ENCODE measurements at places on chromosomes 4 and X. TPM values are rescaled to one million over a fixed set of nuclear protein-coding genes. Genes with fewer than 3 reads are reported as not detected.

DNA sequence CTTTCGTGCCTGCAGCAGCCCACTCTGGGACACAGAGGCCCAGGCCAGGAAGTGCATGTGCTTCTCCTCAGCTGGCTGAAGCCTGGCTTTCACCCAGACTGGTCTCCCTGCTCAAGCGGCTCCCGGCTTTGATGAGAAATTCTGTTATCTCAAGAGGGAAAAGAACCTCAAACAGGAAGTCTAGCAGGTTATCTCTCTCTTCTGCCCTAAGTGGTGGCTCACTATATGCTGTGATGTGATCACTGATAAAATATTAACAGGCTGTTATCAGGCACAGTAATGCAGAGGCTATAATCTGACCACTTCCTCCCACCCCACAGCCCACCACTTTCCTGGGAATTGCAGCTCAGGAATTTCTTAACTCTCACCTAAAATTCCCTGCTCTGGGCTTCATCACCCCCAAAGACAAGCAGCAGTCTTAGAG, 13.3 kb downstream of the CLDN2 start:
- DNase-seq: peak; percentile 78

DNA sequence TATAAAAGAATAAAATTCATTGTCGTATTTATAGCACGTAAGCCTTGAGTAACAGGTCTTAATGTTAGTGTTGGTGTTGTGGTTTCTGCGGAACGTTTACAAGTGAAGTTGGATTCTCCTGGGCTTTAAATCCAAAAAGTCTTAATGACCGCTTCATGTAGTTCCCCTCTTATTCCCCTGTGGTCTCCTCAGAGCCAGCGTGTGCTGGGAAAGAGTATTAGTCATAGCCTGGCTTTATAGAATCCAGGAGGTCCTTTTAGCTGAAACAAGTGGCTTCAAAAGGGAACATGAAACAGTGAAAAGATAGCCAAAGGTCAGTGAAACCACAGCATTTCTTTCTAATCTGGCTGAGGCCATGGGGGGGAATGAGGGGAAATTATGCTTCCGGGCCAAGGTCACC, 79.1 kb downstream of the CLCN4 start:
- DNase-seq: no peak

DNA sequence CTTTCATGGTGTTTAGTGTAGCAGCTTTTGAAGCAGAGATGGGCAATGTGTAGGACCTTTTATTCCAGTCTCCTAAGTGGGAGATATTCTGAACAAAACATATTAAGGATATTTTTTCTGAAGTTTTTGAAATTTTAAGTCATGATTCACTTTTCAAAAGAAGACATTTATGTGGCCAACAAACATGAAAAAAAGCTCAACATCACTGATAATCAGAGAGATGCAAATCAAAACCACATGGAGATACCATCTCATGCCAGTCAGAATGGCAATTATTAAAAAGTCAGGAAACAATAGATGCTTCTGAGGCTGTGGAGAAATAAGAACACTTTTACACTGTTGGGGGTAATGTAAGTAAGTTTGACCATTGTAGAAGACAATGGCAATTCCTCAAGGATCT, 76.0 kb downstream of the FAT4 start:
- no peak for DNase-seq

DNA sequence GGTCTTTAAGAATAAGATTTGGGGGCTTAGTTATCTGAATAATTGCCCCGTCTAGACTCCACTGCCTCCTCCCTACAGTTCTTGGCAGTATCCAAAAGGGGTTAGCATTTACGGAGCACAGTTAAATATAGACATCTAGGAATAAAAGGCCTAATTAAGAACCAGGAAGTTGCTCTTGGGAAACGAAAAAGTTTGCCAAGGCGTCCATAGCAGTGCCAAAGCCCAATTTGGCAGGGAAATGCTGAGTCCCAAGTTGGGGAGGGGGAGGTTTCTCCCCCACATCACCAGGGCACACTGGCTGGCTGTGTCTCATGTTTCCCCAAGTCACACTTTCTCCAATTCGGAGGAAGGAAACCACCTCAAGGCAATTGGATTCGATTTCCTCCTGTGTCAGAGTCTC, 338.7 kb downstream of the FBXW7 start:
- DNase-seq: no peak

DNA sequence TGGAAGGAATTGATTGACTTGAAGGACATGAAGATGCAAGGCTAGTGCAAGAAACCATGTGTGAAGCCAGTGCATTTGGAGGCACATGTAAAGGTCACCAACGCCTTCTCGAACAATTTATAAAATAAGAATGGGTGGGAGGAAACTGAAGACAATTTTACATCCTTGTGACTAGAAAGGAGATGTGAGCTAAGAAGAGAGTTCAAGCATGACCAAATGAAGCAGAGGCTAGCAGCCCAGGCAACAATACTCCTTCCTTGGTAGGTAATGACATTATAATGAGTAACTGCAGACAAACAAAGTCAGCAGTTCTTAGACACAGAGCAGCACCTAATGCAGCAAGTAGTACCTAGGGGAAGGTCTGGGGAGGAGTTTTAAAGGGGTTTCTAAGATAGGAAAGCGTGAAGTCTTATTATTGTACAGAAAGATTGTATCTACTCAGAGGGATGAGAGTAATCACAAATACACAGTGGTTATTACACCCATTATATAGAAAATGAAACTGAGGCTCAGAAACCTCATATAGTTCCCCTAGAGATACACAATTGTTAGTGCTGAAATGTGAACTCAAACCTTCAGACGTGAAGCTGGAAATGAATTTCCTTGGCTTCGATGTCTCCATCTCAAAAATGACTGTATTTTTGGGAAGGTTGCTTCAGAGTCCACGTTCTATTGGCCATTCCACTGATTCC, 56.1 kb downstream of the ATXN3L start:
- DNase-seq: no peak

- DNase-seq: no peak
Measured at GRCh38 chrX:14946606-14947155, 73.5 kb downstream of the MOSPD2 start.

DNA sequence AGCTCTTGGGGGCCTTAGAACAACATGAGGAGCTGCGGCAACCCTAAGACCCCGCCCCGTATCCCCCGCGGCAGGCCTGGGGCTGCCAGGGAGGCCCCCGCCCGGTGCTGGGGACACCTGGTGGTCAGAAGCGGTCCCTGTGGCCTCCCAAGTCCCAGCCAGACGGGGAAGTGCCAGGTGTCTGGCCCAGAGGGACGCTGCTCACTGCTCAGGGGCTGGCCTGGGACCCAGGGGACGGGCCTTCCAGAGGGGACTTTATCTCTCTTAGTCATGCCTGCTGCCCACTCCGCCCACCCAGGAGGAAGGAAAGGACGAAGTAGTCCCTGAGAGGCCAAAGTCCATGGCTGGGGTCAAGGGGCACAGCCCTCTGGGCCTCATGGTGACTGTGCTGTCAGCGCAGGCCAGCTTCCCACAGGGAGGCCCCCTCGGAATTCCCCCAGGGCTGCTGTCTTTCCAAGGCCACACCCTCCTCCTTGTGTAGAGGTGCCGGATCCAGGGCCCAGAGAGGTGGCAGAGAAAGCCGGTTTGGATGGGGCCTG, 31.0 kb upstream of the HTRA3 start:
- DNase-seq: no peak

GRCh38 chrX:51598899-51599298, 19.8 kb downstream of the CENPVL3 start:
- DNase-seq: no peak

DNA sequence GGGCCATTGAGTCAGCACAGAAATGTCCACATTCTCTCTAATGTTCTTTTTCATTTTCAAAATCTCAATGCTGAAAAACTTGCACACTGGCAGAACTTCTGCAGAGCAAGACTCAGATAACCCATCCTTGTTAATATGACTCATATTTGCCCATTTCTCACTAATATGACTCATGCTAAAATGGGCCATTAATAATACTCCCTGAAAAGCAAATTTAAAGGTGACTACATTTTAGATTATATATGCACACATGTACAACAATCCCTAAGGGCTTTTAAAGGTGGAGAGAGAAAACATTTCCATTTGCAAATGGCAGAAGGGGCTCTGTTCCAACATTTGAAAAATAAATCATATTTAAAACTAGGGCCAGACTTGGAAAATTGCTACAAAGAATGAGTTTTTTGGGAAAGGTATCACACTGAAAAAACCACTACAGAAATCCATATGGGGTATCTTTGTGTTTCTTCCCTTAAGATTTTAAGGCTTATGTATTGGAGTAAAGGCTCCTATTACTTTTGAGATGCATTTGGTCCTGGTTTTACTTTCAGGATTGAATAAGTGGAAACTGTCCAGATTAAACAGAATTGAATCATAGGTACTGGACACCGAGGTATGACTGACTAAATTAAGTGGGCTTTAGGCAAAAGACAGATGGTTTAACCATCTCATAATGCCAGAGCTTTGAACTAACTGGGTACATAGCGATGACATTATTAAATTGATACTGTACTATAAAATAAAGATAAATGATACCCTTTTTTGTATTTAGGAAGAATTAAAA, 30.0 kb downstream of the TLR2 start:
- no peak for DNase-seq

- DNase-seq: no peak
Measured at GRCh38 chrX:50677789-50678188, 136.2 kb downstream of the SHROOM4 start.

- DNase-seq: peak; percentile 3
Measured at GRCh38 chrX:12956704-12957534, 18.0 kb upstream of the TMSB4X start.

GRCh38 chrX:76931518-76931917, 504.0 kb downstream of the MAGEE1 start:
- DNase-seq: no peak

GRCh38 chr4:107718351-107718965, 1.6 kb downstream of the PAPSS1 start:
- no peak for DNase-seq

- no peak for DNase-seq
Measured at GRCh38 chrX:15055146-15055930, 182.1 kb downstream of the MOSPD2 start.

- peak; percentile 40 for DNase-seq
Measured at GRCh38 chrX:68018248-68019203, 414.8 kb downstream of the OPHN1 start.

DNA sequence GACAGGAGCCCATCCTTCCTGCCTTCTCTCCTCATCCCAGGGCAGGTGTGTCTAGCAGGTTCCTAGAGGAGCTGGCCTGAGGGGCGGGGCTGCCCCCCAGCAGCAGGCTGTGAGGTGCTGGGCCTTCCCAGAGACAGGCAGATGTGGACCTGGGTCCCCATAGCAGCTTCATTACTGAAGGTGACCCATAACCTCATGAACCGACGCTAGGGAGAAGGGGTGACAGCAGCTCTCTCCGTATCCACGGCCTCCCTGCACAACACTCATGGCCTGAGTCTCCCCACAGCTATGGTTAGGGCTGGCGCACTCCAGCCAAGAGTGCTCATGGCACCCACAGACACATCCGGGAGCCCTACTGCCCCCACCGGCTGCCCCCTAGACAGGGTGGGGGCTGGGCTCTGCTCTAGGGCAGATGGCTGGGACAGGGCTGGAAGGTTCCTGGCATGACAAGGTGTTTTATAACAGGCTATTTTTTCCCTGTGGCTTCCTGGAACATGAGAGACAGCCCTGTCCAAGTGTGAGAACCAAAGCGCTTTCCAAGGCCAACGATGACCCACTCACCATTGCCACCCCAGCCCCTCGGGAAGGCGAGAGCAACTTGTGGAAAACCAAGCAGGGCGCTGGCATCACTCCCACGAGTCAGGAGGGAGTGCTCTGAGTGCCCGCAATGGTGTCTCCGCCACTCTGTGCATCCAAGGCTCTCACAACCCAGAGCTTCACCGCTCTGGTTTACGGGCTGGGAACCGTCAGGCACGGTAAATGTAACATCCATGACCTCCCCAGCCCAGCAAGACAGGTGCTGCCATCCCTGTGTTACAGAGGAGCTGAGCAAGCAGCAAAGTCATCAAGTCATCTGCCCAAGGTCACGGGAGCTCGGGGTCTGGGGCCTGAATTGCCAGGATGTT, 59.8 kb downstream of the ACOX3 start:
- DNase-seq: no peak

- DNase-seq: peak; percentile 13
Measured at GRCh38 chr4:1640190-1640589, 43.9 kb downstream of the FAM53A start.

- peak; percentile 23 for DNase-seq
Measured at GRCh38 chr4:116016201-116016600, 902.8 kb upstream of the NDST4 start.

DNA sequence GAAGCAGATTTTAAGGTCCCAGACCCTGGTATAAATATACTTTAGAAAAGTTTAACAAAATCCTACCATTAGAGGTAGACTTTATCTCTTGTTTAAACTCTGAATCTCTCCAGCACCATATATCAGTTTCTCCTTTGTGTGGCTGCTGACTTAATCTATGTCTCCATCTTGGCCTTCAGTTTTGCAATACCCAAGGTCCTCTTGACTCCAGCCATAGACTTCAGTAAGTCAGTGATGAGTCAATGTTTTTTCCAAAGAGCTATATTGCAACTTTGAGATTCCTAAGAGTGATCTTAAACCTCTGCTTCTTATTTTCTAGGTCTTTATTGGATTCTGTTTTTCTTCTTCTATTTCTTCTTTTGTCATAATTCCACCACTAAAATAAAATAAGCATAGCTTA, 50.8 kb upstream of the ADGRL3 start:
- no peak for DNase-seq

DNA sequence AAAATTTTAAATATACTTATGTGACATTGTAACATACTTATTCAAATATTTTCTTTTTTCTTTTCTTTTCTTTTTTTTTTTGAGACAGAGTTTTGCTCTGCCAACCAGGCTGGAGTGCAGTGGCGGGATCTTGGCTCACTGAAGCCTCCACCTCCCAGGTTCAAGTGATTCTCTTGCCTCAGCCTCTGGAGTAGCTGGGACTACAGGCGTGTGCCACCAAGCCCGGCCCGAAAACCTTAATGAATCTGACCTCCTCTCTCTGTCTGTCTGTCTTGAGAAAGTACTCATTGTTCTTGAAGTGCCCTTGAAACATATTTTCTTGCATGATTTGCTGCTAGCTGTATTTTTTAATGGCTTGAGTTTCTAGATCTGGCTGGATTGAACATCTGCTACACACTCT, 136.8 kb downstream of the ANAPC4 start:
- DNase-seq: no peak

GRCh38 chr4:62560858-62561257, 1360.7 kb downstream of the ADGRL3 start:
- no peak for DNase-seq

GRCh38 chr4:146261041-146261440, 46.7 kb downstream of the REELD1 start:
- no peak for DNase-seq

DNA sequence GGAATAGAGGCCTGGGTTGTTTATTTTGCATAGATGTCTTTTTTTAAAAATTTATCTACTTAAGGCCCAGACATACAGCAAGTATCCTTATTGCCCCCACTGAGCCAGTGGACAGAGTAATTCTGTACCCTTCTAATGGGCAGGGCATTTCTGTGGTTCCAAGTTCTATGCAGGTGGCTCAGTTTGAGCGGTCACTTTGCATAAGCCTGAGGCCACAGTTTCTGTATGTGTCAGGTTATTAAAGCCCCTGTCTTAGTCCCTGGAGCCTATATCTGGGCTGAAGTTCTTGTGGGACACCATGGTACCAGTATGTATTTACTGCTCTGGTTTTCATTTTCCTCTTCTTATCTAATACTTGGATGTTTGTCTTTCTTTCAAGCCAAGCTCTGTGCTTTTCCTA, 168.8 kb downstream of the MID1IP1 start:
- no peak for DNase-seq

SSX2 gene
- total RNA-seq: not detected

ADH6 gene
- not detected for total RNA-seq

PGAM4 gene
- total RNA-seq: not detected

MGAT4D gene
- total RNA-seq: not detected

NRK gene
- 1.1 TPM for total RNA-seq

TMEM47 gene
- 53.8 TPM for total RNA-seq

CXCL13 gene
- total RNA-seq: not detected

KIF4A gene
- 0.11 TPM for total RNA-seq

ARMCX1 gene
- total RNA-seq: 22.4 TPM

DCAF12L1 gene
- 0.83 TPM for total RNA-seq

RXFP1 gene
- total RNA-seq: 0.49 TPM

Measured in thyroid gland (tissue), 4 donors.